ENCODE measurements at places on chromosomes 5 and 9.
A peak's percentile ranks its signal among the peaks of the same experiment; 100 is the strongest.

GRCh38 chr9:132486706-132487350, 76.8 kb downstream of the CFAP77 start:
- peak; percentile 15 for DNase-seq

GRCh38 chr9:92767066-92768054, 2.7 kb upstream of the BICD2 start:
- no peak for DNase-seq

GRCh38 chr9:135456436-135457104, 23.0 kb upstream of the PPP1R26 start:
- DNase-seq: no peak

GRCh38 chr5:10635257-10635866, 71.5 kb downstream of the ANKRD33B start:
- peak; percentile 48 for DNase-seq

GRCh38 chr9:128245421-128246151, 30.2 kb downstream of the GOLGA2 start:
- no peak for DNase-seq

- no peak for DNase-seq
These were observed 78.3 kb downstream of the CEP120 start for GRCh38 chr5:123344816-123345426.

DNA sequence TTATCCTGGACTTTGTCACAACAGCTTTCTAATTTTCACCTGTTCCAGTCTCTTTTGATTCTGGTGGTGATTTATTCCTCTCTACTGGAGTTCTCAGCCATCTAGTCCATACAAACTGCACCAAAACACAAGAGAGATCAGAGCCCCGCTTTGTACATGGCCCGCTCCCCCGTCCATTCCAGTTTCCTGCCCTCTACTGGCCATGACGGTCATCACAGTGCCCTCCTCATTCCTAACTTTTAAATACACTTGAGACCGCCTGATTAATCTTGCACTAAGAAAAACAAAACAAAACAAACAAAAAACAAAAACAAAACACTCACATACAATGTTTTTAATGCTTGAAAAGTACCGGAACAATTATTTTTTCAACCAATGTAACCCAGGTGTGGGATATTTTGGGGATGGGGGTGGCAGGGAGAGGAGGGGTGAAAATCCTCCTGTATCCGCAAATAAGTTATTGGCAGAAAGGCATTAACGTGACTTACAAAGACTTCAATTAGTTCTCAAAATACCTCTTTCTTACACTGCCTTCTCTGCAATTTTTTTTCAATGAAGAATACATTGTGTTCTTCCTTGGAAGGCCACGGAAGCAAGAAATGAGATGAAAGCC, 84.8 kb upstream of the PAM start:
- no peak for DNase-seq

DNA sequence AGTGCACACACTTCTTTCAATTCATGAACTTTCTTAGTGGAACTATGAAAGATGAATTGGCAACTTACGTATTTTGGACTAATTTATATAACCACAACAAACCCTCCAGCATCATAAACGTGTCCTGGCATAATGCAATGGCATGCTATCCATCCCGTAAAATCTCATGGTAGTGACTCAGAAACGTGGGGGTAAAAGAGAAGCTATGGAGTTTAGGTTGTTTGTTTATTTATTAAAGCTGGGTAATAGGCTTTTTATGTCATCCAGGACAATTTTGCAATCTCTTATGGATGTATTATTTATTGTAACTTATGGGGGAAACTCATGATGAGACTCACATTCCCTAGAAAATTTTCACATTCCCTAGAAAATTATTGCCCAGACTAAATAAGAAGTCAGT, 106.3 kb downstream of the GDA start:
- no peak for DNase-seq

DNA sequence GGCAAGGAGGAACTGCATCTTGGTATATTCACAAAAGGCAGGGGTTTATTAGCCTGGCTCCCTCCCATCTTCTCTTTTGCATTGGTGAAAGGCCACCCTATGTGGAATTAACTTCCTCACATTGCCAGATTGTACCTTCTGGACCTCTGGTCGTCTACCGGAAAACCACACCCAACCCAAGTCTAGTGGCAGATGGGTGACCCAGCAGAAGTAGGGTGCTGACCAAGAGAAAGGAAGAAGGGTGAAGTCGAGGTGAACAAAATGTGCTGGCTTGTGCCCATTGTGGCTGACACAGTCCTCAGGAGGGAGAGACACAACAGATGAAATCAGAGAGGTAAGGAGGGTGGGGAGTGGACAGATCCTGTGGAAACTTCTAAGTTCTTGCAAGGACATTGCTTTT, 39.8 kb upstream of the DAP start:
- no peak for DNase-seq

- DNase-seq: no peak
These were observed 99.8 kb downstream of the EFNA5 start for GRCh38 chr5:107570805-107571531.

DNA sequence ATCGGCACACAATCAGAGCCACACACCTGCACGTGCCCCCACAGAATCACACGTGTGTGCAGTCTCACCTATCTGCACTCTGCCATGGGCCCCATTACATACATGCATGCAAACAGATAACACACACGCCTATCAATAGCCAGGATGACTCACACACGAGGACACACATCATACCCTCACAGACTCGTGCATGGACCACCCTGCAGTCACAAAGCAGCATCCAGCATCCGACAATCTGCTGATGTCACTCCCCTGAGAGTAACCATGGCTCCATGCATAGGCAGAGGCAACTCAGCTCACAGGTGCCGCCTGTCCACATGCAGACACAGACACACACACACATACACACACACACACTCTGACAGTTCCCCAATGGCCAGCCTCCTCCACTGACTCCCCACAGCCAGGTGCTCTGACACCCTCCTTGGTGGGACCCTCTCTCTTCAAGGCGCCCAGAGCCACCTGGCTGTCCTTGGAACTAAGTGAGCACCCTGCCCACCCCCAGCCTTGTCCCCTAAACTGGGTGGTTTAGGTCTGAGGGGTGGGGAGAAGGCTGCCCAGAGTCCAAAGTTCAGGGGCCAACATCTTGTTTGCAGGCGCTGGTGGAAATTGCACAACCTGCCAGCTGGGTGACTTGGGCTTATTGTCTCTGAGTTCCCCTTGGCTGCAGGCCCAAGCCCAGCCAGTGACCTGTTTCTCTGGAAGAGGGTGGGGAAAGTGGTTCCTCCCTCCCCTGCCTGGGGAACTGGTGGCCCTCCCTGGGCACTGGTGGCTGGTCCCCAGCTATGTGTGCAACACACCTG, 34.6 kb upstream of the NEK6 start:
- no peak for DNase-seq

- DNase-seq: no peak
These were observed 541.4 kb downstream of the KCTD16 start for GRCh38 chr5:144712090-144712489.

- no peak for DNase-seq
These were observed 129.3 kb upstream of the STC2 start for GRCh38 chr5:173457482-173457881.

- DNase-seq: no peak
These were observed 30.1 kb downstream of the TSPAN17 start for GRCh38 chr5:176677209-176677939.

DNA sequence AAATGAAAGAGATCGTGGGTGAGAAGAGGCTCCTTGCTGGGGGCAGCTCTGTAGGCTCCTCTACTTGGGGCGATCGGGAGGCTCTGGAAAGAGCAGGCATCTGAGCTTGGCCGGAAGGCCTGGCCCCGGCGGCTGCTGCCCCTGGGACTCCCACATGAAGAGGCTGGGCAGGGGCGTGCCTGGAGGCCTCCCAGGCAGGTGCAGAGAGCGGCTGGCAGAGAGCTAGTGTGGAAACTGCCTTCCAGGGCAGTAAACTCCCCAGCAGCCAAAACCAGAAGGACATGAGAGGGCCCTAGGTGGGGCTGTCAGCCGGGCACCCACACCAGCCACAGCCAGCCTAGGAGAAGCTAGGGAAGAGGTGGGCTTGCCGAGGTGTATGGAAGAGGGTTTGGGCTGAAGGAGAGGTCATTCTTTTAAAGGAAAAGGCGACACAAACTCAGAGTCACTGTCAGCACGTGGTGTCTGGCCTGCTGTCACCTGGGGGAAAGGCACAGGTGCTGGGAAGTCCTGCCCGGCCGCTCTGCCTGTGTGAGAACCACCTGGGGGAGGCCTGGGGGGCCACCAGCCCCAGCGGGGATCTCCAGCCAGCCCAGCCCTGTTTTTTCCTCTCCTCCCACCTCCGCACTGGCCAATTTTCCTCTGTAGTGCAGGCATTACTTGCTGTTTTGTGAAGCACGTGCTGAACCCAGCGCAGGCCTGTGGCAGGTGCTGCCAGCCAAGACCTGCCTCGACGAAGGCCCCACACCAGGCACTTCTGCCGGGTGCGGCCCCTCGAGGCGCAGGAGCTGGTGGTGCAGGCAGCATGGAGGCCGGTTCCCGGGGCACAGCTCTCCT, 44.8 kb upstream of the EGFL7 start:
- DNase-seq: no peak

- no peak for DNase-seq
These were observed 234.8 kb downstream of the AUH start for GRCh38 chr9:91126761-91127445.

- DNase-seq: no peak
These were observed 38.5 kb downstream of the SNCAIP start for GRCh38 chr5:122350496-122350895.

GRCh38 chr5:89211836-89212235, 328.9 kb upstream of the MEF2C start:
- DNase-seq: no peak

- DNase-seq: no peak
These were observed 772.1 kb upstream of the DMAC1 start for GRCh38 chr9:8571643-8572042.

- DNase-seq: no peak
These were observed 376.4 kb downstream of the ARRDC3 start for GRCh38 chr5:91006713-91007112.

DNA sequence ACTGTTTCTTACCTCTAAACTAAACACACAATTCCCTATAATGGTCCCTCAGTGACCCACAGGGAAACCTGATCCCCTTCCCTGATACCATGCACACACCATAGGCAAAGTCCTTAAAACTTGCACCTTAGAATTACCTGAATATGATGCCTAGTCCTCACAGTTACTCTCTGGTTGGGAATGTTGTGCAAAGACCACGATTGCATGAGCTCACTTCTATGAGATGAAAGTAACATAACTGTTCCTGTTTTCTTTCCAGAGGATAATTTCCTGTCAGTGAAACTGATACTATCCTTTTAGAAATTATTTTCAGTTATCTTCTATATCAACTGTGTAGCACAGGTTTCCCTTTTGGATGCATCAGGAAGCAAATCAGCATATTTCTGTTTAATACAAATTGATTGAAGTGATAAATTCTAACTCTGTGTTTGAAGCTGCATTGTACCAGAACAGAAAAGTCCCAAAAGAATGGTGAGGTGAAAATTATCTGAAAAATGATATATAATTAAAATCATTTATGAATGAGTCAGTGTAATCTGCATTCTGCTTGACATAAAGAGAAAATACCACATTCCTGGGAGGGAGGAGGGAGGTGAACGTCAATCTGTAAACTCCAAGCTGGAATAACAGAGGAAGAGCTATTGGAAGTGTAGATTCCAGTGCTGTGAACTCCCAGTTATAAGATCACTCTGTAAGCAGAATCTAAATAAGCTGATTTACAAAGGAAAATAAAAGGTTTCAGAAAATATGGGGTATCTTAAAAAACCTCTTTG, 51.2 kb upstream of the TNFAIP8 start:
- no peak for DNase-seq

DNA sequence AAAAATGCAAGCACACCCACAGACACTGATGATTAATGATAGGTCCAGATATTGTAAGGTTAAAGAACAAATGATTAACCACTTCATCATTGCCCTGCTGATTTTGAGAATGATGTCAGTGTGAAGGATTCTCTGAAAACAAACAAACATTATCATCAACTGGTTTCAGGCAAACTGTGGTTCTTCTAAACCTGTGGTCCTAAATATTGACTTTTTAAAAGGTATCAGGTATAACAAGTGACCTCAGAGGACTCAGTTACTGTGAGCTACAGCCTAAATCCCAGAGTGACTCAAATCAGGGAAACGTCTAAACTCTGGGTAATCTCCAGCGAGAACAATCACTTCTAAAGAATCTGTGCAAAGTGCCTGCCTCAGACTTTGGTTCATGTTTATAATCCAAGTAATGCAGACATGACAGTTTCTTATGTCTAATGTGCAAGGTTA, 172.3 kb upstream of the CDH6 start:
- no peak for DNase-seq

- DNase-seq: no peak
These were observed 62.3 kb downstream of the RAPGEF1 start for GRCh38 chr9:131677444-131678180.

GRCh38 chr5:78162253-78162862, 132.1 kb downstream of the AP3B1 start:
- DNase-seq: no peak

GRCh38 chr5:98933445-98934072, 4.8 kb upstream of the CHD1 start:
- peak; percentile 10 for DNase-seq

- no peak for DNase-seq
These were observed 127.9 kb downstream of the NNT start for GRCh38 chr5:43730832-43731342.

DNA sequence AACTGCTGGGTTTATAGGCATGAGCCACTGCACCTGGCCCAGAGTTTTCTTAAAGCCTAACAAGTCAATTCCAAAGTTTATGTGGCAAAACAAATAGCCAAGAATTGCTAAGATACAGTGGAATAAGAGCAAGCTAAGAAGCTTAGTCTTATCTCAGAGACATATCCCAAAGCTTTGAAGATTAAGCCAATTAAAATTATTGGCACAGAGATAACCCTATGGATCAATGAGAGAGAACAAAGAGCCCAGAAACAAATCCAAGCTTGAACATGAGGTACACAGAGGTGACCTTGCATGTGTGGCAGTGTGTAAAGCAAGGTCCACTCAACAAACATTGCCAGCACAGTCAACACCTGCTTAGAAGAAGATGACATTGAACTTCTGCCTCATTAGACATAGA, 13.3 kb downstream of the BTNL3 start:
- DNase-seq: no peak

DNA sequence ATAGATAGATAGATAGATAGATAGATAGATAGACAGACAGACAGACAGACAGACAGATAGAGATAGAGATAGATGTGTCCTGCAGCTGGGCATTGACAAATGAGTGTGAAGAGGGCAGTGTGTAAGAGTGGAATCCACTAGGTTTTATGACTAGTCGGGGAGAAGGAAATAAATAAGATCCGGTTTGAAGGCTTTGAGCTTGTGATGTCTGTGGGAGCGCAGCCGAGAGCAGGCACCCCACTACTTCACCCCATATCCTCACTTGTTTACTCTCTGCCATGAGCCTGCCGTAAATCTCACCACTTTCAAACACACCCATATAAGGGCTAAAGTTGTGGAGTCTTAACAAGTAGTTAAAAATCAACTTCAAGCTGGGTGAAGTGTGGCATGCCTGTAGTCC, 1.4 kb upstream of the SUSD1 start:
- DNase-seq: no peak

DNA sequence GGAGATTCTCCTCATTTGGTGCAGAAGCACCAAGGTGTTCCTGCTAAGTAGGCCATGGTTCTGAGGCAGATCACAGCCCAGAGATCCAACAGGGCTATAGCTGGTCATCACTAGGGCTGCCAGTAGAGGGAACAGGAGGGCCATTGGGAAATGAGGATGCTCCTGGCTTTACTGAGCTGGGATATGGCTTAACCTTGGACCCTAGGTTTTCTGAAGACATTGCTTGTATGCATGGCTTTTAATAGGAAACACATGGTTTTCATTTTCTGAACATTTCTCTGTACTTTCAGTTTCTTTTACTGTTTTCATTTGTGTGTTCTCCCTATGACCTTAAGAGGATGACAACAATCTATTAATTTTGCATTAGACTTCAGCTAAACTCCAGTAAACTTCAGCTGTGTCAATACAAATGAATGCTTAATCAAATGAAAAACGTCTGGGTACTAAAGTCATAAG, at the start of gene IFNW1:
IFNW1 (minus strand) TSS at position 406 of the 456 bp plus-strand sequence; CDS start at position 144, 262 bp downstream.
- DNase-seq: no peak
